Mononuclear cell (primary cell): ENCODE measurements at places on chromosomes 7 and 10. TPM values are rescaled to one million over a fixed set of nuclear protein-coding genes. Genes with fewer than 3 reads are reported as not detected.

ITPRIP gene
- 62.7 TPM for total RNA-seq

TMEM196 gene
- not detected for total RNA-seq

GRK5 gene
- total RNA-seq, result 10.6 TPM

NPVF gene
- total RNA-seq, result not detected

IGF2BP3 gene
- total RNA-seq, result 13.7 TPM

PKD1L1 gene
- total RNA-seq, result under 0.01 TPM

GIMAP7 gene
- total RNA-seq, result 44.2 TPM

NUB1 gene
- 70.9 TPM for total RNA-seq

VWDE gene
- 1.6 TPM for total RNA-seq
